ENCODE measurements at places on chromosomes 11 and 22.

GRCh38 chr22:47465809-47466208 is 703.4 kb downstream of the TBC1D22A start:
- DNase-seq, result no peak

GRCh38 chr11:46290011-46290410 is 12.5 kb downstream of the CREB3L1 start:
- no peak for DNase-seq

DNA sequence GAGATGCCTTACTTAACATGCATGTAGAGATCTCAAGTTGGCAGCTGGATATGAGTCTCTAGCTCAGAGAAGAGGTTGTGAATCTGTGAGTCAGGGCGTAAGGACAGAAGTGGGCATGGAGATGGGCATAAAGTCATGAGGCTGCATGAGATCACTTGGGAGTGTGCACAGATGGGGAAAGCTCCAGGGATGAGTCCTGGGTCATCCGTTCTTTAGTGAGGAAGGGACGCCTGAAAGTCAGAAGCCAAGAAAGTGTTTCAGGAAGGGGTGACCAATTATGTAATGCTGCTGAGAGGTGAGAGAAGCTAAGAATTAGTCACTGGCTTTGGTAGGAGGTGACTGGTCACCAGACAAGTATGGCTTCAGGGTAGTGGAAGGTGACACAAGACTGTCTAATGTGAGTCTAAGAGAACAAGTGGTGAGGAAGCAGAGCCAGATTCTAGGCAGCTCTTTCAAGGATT is 6.7 kb downstream of the ACP2 start:
- no peak for DNase-seq

GRCh38 chr22:50027639-50028537 is 15.3 kb upstream of the IL17REL start:
- DNase-seq, result no peak

GRCh38 chr11:12485328-12485727 is 108.0 kb downstream of the PARVA start:
- no peak for DNase-seq

DNA sequence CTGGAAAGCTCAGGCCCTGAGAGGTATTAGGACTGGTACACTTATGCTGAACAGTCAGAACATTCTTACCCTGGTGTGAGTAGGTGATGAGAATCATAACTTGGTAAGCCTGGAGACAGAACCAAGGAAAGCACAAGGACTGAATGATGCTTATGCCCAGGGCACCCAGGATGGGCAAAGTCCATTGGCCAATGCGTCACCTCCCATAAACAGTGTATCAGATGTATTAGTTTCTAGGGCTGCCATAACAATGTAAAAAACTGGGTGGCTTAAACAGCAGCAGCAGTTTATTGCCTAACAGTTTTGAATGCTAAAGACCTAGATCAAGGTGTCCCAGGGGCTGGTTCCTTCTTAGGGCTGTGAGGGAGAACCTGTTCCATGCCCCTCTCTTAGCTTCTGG is 107.0 kb downstream of the FAR1 start:
- DNase-seq, result no peak

DNA sequence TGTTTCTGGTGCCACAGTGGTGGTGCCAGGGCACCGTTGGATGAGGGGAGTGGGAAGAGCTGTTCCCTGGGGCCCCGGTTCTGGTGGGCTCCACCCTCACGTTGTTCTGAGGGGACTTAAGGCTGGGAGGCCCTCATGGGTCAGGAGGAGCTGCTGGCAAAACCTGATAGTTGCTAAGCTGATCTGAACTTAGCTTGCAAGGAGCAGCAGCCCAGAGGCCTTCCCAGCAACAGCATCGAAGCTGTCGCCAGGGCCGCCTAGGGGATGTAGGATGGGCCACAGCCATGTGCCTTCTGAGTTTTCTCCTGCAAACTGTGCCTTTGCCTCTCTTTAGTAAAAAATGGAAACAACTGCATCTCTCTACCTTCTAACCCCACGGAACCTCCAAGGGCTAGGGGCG is 240.2 kb downstream of the TBC1D22A start:
- DNase-seq, result no peak

Data from activated CD4-positive, alpha-beta T cell treated with anti-CD3 and anti-CD28 coated beads, Interleukin-2, amount 50 U/mL, for 24 hours (primary cell).